Nucleus accumbens (tissue), 56 donors: ENCODE measurements at places on chromosomes 2 and 18.

DNA sequence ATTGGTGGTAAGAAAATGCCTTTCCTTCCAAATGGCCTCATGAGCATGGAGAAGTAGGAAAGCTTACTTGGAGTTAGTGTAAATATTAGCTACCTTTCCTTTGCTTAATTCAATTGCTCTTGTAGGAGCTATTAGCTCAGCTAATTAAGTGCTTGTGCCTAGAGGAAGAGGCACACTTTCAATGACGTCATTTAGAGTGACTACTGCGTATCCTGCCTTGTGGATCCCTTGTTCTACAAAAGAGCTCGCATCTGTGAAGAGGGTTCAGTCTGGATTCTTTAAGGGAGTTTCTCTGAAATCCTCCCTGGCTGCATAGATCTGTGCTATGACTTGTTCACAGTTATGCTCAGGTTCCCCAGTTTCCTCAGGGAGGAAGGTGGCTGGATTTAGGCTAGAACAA, 122.5 kb upstream of the SPHKAP start:
- DNase-seq = no peak

DNA sequence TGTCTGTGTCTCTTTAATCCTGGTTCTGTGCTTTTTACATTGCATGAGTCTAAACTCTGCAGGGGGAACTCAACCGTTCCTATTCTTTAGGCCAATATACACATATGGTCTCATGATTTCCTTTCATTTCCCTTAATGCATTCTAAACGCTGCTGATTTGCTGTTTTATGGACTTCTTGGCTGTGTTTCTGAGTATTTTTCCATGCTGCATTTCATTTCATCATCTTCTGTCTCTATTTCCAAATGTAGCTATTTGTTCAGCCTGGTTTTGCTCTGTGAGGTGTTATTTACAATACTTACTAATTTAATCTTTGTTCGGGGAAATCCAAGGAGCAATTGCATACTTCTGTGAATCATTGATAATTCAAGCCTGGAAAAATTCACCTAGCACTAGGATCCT, 897.2 kb downstream of the TSN start:
- DNase-seq = no peak

DNA sequence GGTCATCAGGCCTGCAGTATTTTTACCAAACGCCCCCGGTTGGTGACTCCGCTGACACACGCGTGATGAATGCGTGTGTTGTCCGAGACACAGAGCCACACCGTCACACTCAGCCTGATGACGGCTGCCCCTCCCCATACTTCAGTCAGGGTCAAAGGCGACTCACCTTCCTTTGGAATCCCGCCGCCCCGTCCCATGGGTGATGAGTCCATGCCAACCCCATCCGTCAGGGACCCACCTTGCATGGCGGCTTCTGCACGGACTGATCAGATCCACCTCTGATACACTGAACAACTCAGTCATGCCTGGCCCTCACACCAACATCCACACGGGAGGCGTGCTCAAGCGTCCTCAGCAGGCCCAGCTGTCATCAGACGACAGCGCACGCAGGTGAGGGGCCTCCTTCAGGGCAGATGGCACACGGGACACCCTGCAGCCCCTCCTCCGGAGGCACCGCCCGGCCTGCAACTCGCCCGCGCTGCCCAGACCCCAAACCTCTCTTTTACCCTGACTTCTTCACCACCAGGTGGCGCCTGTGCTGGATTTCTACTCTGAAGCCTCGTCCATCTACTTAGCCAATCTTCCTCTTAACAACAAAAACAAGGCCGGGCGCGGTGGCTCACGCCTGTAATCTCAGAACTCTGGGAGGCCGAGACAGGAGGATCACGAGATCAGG, 89.2 kb downstream of the ZNF516 start:
- no peak for DNase-seq

- no peak for DNase-seq
These were observed 15.8 kb upstream of the RTTN start for GRCh38 chr18:70221156-70221914.

DNA sequence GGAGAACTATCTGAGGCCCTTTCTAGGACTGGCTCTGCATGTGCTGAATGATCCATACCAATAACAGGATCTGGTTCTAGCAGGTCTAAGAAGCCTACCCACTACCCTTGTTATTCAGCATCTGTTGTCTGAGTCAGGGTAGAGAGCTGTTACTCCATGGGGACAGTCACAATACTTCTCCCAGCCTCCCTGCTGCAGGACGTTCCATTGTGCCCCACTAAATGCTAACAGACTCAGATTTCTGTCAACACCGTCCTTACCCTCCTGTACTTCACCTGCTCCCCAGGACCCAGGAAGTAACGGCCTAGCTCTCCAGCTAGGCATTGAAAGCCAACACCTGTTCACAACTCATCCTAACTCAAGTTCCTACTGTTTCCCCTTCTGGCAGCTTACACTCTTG, 719.7 kb upstream of the ID2 start:
- no peak for DNase-seq

DNA sequence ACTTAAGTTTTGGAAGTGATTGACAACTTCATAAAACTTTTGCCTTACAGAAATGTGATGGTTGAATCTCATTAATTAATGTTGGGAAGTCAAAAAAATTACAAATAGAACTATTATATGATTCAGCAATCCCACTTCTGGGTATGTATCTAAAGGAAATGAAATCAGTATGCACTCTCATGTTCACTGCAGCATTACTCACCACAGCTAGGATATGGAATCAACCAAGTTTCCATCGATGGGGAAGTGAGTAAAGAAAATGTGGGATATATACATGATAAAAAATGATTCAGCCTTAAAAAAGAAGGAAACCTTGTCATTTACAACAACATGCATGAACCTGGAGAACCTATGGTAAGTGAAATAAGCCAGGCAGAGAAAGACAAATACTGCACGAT, 112.4 kb upstream of the WDR75 start:
- no peak for DNase-seq

- no peak for DNase-seq
These were observed 58.0 kb upstream of the ZBTB7C start for GRCh38 chr18:48467231-48467630.

GRCh38 chr2:152492911-152493310, 157.9 kb downstream of the FMNL2 start:
- no peak for DNase-seq

GRCh38 chr2:102558463-102558862, 60.9 kb upstream of the SLC9A2 start:
- no peak for DNase-seq

- no peak for DNase-seq
These were observed 298.6 kb downstream of the SUCLG1 start for GRCh38 chr2:84160453-84160852.

- no peak for DNase-seq
These were observed 16.4 kb downstream of the MAP3K19 start for GRCh38 chr2:135030826-135031225.

DNA sequence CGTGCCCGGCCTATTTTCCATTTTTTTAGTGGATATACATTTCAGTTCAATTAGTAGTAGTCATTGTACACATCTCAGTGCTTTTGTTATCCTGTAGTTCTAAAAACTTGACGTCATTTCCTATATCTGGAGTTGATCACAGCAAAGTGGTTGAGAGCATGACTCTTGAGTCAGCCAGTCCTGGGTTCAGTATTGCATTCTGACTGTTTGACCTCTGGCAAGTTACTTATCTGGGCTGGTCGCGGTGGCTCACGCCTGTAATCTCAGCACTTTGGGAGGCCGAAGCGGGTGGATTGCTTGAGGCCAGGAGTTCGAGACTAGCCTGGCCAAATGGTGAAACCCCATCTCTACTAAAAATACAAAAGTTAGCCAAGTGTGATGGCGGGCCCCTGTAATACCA, 50.4 kb upstream of the PPM1B start:
- DNase-seq = no peak

DNA sequence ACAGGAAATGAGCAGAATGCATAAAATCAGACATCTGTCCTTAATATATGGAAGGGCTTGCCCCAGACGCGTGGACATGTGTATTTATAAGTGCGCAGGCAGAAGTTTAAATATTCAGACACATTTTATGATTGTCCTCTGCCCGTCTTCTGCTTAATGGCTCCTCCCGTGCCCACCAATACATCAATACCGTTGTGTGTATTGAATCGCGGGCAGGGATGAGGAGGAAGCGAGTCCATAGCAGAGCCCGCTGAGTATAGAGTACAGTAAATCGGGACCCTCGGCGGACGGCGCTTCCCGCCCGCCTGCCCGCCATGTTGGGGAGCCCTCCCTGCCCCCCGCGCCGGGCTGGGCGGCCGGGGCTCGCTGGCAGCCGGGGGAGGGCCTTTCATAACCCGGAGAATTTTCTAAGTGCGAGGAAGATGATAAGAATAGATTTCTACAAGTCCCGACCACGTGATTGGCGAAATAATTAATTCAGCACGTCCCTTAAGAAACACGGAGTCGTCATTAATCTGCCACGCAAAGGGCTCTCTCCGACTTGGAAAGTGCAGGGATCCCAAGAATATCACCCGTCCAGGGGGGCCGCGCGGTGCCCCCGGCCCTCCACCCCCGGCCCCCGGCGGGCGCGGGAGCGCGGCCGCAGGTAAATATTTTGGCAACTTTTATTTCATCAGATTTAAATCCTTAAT, at the start of gene HOXD3:
TSS of gene HOXD3 (plus strand) at position 501 of the 692 bp plus-strand sequence. CDS start 11,808 bp downstream, outside the sequence.
- DNase-seq = no peak

GRCh38 chr2:42752314-42752713, 11.6 kb downstream of the OXER1 start:
- DNase-seq = no peak

DNA sequence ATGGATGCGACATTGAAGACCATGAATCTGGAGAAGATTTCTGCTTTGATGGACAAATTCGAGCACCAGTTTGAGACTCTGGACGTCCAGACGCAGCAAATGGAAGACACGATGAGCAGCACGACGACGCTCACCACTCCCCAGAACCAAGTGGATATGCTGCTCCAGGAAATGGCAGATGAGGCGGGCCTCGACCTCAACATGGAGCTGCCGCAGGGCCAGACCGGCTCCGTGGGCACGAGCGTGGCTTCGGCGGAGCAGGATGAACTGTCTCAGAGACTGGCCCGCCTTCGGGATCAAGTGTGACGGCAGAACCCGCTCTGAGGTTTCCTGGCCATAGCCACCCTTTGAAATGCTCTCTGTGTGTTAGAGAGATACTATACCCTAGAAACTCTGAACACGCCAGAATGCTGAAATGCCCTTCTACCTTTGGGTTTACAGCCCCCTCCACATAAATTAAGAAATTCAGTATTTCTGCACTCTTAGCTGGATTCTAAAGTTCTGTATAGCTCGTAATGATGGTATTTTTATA, 659 bp downstream of the CHMP1B start:
- DNase-seq = no peak

DNA sequence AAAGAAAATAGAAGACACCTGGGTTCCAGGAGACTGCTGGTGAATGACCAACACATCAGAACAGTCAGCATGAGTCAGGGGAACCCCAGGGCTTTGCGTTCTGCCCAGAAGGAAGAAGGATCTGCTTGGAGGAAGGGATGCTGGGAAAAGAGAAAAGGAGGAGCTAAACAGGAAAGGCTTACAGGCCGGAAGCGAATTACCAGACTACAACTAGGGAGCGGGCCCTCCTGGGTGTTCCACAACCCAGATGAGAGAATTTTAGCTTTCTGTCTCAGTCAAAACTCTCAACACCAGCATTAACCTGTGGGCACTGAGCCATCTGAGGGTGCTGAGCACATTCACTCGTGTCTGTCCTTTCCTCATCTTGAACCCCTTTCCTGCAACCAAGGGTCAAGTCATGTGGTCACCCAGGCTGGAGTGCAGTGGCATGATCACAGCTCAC, 19.2 kb downstream of the CDC42EP3 start:
- no peak for DNase-seq

DNA sequence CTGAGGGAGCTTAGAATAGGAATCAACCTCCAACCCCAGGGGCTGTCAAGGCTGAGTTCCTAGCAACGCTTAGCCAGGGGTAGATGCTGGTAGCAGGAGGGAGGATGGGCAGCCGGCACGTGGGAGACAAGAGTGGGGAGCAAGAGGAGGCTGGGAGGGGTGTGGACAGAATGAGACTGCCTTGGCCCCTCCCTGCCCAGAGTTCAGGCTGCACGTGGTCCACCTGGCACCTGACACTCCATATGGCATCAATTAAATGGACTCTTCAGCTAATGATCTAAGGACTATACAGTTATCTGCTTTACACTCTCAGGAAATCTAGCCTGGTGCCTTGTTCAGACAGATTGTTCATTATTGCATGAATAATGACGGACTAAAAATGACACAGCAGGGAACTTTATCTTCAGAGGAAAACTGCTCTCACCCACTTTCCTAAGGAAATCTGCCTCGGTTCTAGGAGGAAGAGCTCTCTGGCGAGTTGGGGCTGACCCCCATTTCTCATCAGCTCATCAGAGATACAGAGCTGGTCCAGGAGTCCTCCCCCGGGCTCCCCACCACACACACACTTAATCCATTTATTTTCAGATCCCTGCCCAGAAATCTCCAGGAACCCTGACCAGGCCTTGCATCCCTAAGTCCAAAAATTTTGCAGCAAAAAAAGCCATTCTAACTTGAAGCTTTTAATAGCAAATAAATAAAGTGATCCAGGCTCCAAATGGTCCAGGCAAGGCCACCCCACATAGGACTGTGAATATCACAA, 102.1 kb upstream of the CDC42EP3 start:
- no peak for DNase-seq

DNA sequence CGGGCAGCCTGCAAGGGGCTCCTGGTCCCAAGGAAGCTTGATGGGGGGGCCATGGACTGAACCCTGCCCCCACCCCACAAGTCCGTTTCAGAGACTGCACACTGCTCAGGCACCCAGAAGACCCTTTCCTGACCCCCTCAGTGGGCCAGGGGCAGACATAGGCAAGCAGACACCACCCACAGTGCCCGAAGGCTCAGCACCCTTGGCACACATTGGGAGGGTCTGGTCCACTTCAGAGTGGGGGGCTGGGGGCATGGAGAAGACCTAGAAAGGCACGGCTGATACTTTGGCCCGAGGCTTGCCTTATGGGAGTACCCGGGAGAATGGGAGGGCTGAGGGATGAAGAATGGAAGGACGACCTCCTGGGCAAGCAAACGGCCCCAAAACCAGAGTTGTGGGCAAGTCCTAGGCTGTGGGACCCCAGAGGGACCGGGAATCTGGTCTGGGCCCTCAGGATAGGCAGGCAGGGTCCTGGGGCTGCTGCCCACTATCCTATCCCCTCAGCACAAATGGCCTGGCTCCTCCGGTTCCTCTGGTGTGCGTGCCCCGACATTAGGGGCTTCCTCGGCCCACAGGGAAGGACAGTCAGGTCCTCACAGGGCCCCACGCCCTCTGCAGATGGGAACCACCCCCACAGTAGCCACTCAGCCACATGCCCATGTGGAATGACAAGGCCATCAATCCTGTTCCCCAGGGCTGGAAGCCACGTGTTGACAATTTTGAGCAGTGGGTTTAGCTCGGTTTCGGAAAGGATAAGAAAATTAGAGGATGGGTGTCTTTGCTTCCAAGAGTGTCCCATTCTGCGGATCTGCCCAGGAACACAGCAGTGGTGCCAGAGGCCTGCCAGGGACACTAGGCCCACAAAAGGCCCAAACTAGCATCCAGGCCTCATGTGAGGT, 15.0 kb upstream of the GPC1 start:
- DNase-seq = no peak

GRCh38 chr18:79902640-79903039, 48.8 kb downstream of the SLC66A2 start:
- DNase-seq = no peak

GRCh38 chr2:14524803-14525080, 107.8 kb upstream of the LRATD1 start:
- no peak for DNase-seq
